Suprapubic skin (tissue), 4 donors: ENCODE measurements at places on chromosomes 1 and 21.
A peak's percentile ranks its signal among the peaks of the same experiment; 100 is the strongest.

- no peak for DNase-seq
Measured at GRCh38 chr1:164479242-164479641, 79.7 kb upstream of the PBX1 start.

DNA sequence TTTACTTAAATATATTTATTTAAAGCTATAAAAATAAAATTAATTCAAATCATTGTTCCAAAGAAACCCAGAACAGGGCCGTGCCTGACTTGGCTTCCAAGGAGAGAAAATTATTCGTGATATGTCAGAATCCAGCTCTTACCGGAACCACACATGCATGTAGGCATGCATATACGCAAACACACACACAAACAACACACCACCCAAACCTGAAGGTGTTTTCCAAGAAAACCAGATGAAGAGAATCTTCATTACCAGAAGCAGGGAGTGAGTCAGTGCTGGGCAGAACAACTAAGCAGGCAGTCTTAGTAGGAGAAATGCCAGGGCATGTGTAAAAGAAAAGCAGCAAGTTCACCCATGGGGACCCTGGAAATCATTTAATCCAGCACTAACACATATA lies 432.0 kb upstream of the BEND5 start:
- DNase-seq = no peak

DNA sequence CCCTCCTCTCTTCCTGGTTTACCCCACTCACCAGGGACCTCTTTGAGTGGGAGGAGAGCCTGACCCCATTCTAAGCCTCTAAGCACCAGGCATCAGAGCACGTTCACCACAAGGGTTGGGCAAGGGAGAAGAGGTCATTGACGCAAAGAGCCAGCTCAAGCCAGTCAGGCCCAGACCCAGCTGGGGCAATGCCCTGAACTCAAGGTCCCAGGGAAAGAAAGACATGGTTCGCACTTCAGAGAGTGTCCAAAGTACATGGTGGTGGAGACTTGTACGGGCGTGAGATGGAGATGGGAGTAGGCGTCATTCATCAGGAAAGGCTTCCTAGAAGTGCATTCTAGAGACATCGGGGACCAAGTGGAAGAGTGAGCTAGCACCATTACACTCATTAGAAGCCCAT lies 7.2 kb downstream of the PKP1 start:
- no peak for DNase-seq

DNA sequence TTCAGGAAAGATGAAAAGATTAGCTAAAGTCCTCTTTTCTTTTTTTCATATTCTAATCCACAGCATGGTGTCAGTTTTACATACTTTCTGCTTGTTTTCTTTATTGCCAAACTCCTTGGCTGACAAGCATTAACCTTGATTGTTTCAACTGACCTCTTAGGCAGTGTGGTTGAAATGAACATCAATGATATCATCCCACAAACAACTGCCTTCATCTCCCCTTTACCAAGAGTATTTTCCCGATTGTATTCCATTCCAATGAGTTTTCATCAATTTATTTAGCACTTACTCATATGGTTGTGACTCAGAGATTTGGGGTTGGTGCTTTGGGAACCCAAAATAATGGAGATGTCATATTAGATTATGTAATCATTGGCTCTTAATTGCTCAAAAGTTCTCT lies 71.8 kb downstream of the SPAG17 start:
- no peak for DNase-seq

DNA sequence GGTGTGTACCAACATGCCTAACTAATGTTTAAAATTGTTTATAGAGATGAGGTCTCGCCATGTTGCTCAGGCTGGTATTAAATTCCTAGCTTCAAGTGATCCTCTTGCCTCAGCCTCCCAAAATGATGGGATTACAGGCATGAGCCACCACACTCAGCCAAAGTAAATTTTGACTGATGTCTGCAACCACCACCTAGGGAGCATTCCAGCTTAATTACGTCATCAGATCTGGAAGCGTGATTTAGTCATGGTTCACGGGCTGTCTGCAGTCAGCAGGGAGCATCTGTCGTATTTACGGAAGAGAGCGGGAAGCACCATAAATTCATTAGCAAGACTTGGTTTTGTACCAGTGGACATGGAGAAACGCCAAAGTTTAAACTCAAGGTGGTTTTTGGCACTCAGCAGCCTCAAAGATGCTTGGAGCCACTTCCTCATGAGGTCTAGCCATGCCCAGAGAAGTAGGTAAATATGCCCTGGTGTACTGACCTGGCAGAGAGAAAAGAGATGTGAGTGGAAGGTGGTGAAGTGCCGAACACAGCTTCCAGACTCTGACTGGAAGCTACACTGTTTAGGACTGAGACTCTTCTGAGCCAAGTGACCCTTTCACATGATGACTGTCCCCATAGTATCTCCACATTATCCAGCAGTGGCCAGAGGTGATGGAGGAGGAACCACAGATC lies 60.8 kb upstream of the SLC35F3 start:
- DNase-seq = no peak

DNA sequence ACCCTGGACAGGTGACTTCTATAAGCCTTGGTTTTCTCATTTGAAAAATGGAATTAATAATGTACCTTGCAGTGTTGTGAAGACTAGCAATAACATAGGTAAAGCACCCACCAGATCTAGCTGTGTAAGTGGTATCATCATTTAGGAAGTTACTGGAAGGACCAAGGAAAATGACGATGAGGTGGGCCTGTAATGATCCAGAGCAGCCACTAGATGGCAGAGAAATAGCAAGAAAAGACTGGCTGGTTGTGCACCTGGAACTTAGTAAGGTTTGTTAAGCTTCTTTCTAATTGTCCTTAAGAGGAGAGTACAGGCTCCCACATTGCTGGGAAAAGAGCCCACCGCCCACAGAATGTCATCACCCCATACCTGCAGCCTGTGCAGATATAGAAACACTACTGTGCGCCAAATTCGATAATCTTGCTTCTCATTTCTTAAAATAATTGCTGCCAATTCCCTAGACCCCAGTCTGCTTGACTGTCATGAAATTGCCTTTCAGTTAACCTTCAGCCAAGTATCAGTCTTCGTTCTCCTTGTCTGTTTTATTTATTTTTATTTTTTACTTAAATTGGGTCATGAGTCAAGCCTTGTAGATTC lies 37.2 kb downstream of the WNT4 start:
- DNase-seq = no peak

DNA sequence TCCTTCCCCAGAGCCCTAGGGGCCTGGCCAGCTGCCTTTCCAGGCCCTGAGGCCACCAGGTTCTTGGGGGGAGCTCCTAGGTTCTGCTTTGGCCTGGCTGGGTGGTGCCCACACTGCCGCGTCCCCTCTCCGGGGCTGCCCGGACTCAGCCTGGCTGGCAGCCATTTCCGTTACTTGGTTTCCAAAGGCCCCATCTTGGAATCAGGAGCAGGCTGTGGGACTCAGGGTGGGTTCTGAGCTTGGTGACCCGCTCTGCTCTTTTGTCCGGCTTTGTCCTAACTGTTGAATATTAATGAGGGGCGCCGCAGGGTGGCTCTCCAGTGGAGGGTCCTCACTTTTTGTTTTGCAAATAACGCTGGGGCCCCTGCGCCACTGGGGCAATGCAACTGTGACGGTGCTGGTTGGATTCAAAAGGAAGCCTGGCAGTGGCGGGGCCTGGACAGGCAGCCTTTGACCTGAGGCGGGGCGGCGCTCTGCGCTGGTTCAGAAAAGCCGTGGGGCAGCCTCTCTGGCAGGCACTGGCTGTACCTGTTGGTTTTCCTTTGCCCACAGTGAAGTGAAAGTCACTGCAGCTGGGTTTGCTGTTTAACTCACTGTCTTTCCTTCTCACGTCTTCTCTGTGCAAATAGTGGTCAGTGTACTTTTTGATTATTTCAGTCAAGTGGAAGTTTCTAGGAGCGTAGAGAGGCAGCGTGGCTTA lies 20.2 kb downstream of the SKI start:
- no peak for DNase-seq

GRCh38 chr1:206703661-206704060 lies 19.0 kb downstream of the MAPKAPK2 start:
- DNase-seq = no peak

- DNase-seq = no peak
Measured at GRCh38 chr1:42210421-42211133, 46.0 kb upstream of the GUCA2A start.

GRCh38 chr1:234969581-234970400 lies 158.8 kb downstream of the TOMM20 start:
- DNase-seq = peak; percentile 85

GRCh38 chr1:152517237-152517811 lies 3.0 kb downstream of the CRCT1 start:
- DNase-seq = no peak

- DNase-seq = no peak
Measured at GRCh38 chr1:107327446-107327845, 186.6 kb downstream of the NTNG1 start.

- no peak for DNase-seq
Measured at GRCh38 chr1:20192364-20192763, 6.0 kb upstream of the PLA2G2C start.

- DNase-seq = no peak
Measured at GRCh38 chr21:42081931-42082381, 10.8 kb downstream of the UMODL1 start.

DNA sequence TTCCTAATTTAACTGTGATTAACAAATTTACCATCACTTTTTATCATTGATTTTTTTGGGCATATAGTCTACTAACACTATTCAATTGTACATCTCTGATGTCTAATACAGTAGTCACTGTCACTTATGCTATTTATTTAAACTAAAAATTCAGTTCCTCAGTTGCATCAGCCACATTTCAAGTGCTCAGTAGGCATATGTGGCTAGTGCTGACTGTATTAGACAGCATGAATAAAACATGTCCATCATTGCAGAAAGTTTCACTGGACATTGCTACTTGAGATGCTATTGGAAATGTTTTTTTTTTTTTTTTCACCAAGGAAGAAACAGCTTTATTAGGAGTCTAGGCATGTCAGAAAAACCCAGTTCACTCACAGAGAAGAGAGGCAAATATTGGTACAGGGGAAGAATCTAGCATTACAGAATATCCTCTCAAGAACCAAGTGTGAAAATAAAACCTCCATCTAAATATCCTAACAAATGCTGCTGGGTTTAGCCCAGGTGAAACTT lies 108.1 kb upstream of the GNG4 start:
- DNase-seq = no peak

GRCh38 chr1:16249596-16250241 lies 12.7 kb upstream of the CPLANE2 start:
- no peak for DNase-seq

DNA sequence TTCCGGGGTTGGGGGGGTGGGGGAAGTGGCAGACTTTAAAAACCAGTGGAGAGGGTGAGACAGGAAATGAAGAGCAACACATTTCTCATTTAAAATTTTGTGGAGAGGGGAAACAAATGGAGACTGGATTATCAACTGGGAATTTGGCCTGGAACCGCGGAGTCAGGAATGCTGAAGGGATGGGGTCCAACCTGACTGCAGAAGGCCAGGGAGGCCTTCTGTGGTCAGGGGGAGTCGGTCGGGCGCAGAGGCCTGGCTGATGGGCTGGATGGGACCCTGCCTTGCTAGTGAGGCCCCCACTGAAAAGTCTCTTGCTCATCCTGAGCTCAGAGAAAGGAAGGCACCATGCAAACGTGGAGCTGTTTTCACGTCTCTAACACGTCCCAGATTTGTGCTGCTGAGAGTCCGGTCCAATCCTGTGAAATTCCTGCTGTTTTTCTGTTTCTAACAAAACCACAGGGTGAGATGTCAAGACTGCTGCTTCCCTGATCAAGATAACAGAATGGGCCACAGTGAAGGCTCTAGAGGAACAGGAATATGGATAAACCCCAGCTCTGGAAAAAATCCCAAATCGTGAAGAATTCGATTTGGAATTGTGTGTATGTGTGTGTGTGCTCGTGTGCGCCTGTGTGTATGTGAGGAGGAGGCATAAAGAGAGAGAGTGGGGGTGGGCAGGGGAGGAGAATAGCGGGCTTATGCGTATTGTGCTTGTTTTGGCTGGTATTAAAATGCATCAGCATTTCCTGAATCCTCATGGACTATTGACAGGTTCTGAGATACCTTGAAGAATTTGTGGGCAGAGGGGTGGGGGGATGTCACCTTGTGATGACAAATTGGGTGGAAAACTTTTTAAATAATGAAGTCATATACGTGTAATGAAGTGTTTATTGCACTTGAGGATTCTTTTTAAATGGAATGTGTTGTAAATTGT lies 117.4 kb downstream of the NGF start:
- DNase-seq = no peak

GRCh38 chr1:89622895-89623294 lies 10.0 kb upstream of the LRRC8C start:
- DNase-seq = no peak

- no peak for DNase-seq
Measured at GRCh38 chr1:1213345-1214265, at the start of gene TNFRSF4. Gene TNFRSF4 (minus strand): TSS chr1:1214153. CDS start chr1:1214127, 26 bp downstream.

DNA sequence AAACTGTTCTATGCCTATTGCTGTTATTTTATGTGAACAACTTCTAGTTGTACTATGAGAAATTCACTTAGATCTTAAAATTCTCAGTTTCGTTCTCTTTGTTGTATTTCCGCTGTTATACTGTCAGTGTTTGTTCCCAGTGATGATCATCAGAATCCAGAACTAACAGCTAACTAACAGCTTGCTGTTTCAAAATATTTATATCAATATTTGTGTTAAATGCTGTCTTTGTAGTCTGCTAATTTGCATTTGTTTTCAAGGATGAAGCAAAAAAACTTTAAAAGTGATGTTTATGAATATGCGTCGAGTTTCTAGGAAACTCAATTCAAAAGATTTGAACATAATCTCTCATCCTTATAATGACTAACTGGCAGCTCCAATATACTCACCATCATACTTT lies 84.5 kb downstream of the SPATA17 start:
- no peak for DNase-seq
